ENCODE measurements at places on chromosomes 16 and 17. TPM values are rescaled to one million over a fixed set of nuclear protein-coding genes. Genes with fewer than 3 reads are reported as not detected.

The DYNLRB2 gene
- 0.52 TPM for polyA plus RNA-seq

The ADAP2 gene
- 4.9 TPM for polyA plus RNA-seq

The VAT1 gene
- 148 TPM for polyA plus RNA-seq

The ADAD2 gene
- 0.43 TPM for polyA plus RNA-seq

The CD68 gene
- polyA plus RNA-seq: 512 TPM

The CIAO3 gene
- 31.3 TPM for polyA plus RNA-seq

The HAP1 gene
- 0.39 TPM for polyA plus RNA-seq

The ST6GALNAC2 gene
- 3.9 TPM for polyA plus RNA-seq

The BAHCC1 gene
- 21.9 TPM for polyA plus RNA-seq

The ZNF594 gene
- polyA plus RNA-seq: 14.6 TPM

The WNK4 gene
- 16.9 TPM for polyA plus RNA-seq

The LGALS9B gene
- polyA plus RNA-seq: 0.54 TPM

The CHTF18 gene
- polyA plus RNA-seq: 19.1 TPM

The CCDC40 gene
- polyA plus RNA-seq: 5.7 TPM

The ZPBP2 gene
- polyA plus RNA-seq: 0.03 TPM

The WSCD1 gene
- 1.9 TPM for polyA plus RNA-seq

The NT5M gene
- polyA plus RNA-seq: 3.1 TPM

The CHAD gene
- polyA plus RNA-seq: 5.9 TPM

The FBXW10B gene
- 1.9 TPM for polyA plus RNA-seq

The KRT20 gene
- 31.7 TPM for polyA plus RNA-seq

The MYO1C gene
- 56.1 TPM for polyA plus RNA-seq

The FADS6 gene
- 14.5 TPM for polyA plus RNA-seq

The ECI1 gene
- polyA plus RNA-seq: 81.6 TPM

The TP53TG3B gene
- polyA plus RNA-seq: not detected

The SOX9 gene
- 48.0 TPM for polyA plus RNA-seq

The MT1M gene
- polyA plus RNA-seq: 2.5 TPM

The ACSF2 gene
- polyA plus RNA-seq: 77.8 TPM

The KRTAP9-2 gene
- not detected for polyA plus RNA-seq

The CCL5 gene
- 8.3 TPM for polyA plus RNA-seq

The COL1A1 gene
- 488 TPM for polyA plus RNA-seq

The TAF1C gene
- 46.7 TPM for polyA plus RNA-seq

The ATP2A1 gene
- 4.1 TPM for polyA plus RNA-seq

The DVL2 gene
- polyA plus RNA-seq: 44.5 TPM

The ZDHHC1 gene
- 6.9 TPM for polyA plus RNA-seq

The TBC1D26 gene
- polyA plus RNA-seq: 0.28 TPM

The KRTAP16-1 gene
- polyA plus RNA-seq: not detected

The CARD14 gene
- polyA plus RNA-seq: 3.2 TPM

The GNAO1 gene
- polyA plus RNA-seq: 15.9 TPM

The FAM222B gene
- 24.0 TPM for polyA plus RNA-seq

The C17orf78 gene
- polyA plus RNA-seq: 6.0 TPM

The SMPD3 gene
- polyA plus RNA-seq: 49.4 TPM

Measured in large intestine (tissue), 12 donors.